Transverse colon (tissue), 4 donors: ENCODE measurements at places on chromosomes 4 and X. TPM values are rescaled to one million over a fixed set of nuclear protein-coding genes. Genes with fewer than 3 reads are reported as not detected.

ADAM29 gene
- total RNA-seq: not detected

TRIML2 gene
- total RNA-seq: not detected

KLHL34 gene
- 1.3 TPM for total RNA-seq

AREG gene
- 44.2 TPM for total RNA-seq

CT45A10 gene
- total RNA-seq: not detected

BEX4 gene
- total RNA-seq: 16.4 TPM
